ENCODE measurements at places on chromosomes 7 and 10.

DNA sequence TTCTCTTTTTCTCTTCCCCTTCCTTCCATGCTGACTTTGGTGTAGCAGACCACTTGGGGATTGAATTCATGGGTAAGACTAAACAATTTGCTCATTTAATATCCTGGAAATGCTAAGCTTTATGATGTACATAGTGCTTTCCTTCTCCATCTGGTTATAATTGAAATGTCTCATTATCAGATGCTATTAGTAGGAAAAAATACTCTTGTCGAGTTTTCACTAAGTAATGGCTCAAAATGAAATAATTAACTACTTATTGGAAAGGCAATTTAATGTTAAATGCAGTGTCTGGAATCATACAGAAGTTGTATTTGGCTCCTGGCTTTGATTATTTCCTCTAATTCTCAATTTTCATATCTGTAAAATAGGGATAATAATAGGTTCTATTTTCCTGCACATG, 990.4 kb downstream of the NRG3 start:
- DNase-seq, result no peak

GRCh38 chr10:93473804-93474472, 8.2 kb downstream of the MYOF start:
- no peak for DNase-seq

GRCh38 chr10:122249991-122250750, 20.9 kb upstream of the BTBD16 start:
- no peak for DNase-seq

DNA sequence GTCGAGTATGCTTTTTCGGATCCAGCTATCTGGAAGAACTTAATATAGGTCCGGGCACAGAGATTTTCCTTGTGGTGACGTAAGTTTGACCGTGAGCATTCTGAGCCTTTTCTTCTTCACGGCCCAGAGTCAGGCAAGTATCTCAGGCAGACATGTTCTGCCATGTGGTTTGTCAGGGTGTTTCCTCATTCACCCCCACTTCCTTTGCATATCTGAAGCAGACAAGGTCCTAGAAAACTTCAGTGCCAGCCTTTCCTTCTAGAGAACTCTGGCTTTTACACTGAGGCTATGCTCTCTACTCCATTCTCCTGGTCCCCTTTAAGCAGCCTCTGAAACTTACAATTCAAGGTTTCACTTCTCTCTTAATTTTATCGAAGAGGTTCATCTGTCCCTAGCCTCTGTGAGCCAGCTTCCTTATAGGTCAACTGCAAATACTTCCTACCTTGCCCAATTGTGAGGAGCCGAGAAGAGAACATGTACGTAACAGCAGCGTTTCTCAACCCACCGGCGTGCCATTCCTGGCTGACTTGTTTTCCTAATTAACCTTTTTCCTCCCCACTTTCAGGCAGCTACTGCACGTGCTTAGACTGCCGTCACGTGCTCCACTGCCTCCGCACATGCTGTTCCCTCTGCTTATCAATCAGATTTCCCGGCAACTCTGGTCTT, 47.3 kb downstream of the CDCA7L start:
- DNase-seq, result no peak

DNA sequence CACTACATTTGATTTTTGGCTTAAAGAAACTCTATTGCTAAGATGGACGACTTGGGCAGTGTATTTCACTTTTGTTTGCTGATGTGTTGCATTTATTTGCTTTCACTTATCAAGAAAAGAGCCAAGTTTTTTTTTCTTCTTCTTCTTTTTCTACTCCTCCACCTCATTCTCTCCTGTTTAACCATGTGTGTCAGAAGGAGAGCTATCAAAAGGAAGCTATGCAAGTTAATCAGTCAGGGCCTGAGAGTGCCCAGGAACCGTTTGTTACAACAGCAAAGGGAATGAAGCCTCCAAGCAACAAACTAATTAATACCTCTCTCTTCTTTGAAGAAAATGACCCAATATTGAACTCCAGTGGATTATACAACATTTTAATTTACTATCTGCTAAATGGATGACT, 299.3 kb downstream of the GRM8 start:
- no peak for DNase-seq

- no peak for DNase-seq
Observed at GRCh38 chr7:85882335-85882734, 695.5 kb upstream of the SEMA3D start.

DNA sequence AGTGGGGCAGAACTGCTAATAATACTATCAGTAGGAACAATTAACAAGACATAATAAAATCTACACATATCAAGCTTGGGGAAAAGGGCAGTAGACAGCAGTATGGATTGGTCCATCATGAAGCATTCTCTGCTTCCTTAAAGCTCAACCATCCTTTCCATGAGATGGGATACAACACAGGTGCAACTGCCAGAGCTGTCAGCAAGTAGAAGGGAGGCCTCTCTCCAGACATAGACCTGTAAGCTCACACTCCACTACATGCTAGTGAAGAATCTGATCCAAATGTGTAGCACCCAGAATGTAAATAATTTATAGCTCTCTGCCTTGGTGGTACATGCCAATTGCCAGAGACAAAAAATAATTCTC, 41.5 kb upstream of the ANAPC16 start:
- DNase-seq, result no peak

DNA sequence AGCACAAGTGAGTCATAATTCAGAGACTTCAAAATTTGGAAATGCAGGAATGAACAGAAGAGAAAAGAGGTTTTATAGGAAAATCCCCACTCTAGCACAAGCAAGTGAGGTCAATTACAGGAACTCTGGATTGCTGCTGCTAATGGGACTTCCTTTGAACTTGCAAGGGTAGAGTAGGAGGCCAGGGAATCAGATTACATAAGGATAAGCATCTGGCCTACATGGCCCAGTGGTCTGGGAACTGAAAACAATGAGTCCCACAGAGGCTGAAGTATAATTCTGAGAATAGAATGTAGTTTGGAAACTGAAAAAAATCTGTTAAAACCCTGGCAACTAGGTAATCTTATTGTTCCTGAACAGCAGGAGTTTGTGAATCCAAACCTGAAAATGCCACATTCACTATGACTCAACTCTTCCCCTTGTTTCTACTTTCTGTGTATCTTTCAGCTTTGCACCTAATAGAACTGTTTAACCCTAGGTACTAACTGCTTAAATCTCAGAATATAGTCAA, 66.5 kb downstream of the CTNNA3 start:
- DNase-seq, result no peak

- no peak for DNase-seq
Observed at GRCh38 chr10:20007426-20007825, 191.2 kb downstream of the PLXDC2 start.

DNA sequence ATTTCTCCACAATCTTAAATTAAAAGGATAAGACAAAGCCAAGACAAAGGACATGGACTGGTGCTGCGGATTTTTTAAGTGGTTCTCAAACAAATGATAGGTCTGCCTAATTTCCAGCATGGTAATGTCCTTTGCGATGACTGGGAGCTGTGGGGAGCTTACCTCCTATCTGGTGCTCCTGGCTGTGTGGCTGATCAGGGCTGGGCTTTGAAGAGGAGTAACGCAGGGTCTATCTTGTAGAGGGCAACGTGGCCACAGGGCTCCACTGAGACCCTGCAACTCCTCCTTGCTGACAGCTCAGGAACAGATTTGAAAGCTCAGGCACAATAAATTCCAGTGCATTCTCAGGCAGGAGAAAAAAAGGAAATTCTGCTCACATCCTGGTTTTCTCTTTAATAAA, 103.1 kb upstream of the SFMBT2 start:
- no peak for DNase-seq

DNA sequence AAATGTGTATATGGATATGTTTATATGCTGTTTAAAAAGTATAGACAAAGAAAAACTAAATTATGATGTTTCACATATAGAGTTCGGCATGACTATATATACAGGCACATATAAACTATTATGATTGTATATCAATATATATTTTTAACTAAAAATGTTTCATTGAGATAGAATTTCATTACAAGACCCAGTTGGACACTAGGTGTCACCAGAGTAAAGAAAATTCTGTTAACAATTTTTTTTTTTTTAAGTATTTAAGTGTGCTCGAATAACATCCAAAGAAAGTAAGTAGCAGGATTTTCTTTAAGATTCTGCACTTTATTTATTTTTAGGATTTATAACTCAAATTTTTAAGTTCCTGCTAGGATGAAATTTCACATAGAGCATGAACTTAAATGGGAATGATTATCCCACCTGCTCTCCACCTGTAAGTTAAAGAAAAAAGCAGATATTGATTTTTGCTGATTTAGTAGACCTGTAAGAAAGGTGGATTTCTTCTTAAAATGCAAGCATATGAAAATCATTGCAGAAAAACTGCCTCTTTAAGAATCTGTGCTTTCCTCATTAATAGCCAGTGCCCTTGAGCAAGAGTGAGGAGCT, 961.5 kb downstream of the PCDH15 start:
- DNase-seq, result no peak

DNA sequence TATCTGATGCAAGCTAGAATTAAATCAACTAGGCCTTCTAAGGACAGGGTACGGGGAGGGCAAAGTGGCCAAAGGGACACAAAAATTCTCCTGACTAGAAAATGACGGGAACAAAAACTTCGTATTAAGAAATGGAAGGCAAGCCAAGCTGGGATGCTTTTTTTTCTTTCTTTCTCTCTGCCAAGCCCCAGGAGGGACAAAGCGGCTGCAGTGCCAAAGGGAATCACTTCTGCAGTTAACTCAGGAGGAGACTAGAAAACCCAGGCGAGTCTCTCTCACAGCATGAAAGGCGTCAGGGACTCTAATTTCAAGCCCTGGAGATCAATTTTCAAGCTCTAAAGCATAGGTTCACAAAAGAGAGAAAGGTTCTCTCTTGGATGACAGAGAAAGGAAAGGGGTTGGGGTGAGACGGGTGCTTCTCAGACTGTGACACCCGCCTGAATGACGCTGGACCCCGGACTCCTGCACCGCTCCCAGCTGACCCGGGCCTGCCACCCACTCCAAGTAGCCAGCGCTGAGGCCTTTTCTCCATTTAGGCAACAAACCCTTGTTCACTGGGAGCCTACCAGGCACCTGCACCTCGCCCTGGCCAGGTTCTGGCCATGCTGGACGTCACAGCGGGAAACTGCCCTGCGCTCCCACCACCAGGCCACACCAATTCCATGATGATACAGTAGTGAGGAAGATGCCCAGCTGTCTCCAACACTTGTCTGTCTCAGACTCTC, 56.5 kb downstream of the KIAA1549 start:
- no peak for DNase-seq

- DNase-seq, result no peak
Observed at GRCh38 chr10:97475936-97476594, 22.2 kb downstream of the MMS19 start.

DNA sequence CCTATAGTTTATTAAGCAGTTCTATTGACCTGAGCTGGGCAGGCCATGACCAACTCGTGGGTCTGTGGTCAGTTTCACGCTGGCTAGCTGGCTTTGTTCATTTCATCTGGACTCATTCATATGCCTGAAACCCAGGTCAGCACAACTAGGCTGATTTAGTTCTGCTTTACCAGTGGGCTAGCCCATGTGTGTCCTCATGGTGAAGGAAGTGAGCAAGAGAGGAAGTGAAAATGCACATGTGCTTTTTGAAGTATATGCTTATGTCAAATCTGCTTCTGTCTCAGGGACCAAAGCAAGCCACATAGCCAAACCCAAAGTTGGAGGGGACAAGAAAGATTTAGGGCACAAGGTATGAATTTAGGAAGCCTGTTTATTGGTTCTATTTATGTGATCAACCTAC, 154.5 kb downstream of the RNF133 start:
- no peak for DNase-seq

DNA sequence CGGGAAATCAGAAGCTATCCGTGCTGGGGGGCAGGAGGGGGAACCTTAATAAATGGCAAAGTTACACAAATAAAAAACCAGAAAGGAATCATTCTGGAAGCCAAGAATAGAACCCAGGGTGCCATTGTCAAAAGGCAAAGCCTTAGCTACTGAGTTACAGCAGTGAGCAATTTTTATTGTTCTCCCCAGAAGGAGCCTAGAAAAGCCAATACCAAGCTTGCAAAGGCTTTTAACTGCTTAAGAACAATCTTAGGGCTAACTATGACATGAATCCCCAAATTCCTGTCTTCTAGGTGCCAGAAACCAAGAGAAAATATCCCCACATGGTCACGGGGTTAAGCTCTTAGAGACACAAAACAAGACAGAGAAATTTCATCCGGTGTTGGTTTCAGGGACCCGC, 482.7 kb downstream of the CCSER2 start:
- no peak for DNase-seq

GRCh38 chr10:56240471-56240870, 120.6 kb downstream of the ZWINT start:
- no peak for DNase-seq

GRCh38 chr10:47323636-47324296, 1.5 kb downstream of the GDF2 start:
- DNase-seq, result no peak

Data from stimulated activated CD4-positive, alpha-beta T cell treated with anti-CD3 and anti-CD28 coated beads, Interleukin-4, amount 100 ng/mL, for 4 hours (primary cell).